ENCODE measurements at places on chromosomes 3 and 15.

- DNase-seq: no peak
Observed at GRCh38 chr3:115217678-115218451, 70.8 kb upstream of the ZBTB20 start.

DNA sequence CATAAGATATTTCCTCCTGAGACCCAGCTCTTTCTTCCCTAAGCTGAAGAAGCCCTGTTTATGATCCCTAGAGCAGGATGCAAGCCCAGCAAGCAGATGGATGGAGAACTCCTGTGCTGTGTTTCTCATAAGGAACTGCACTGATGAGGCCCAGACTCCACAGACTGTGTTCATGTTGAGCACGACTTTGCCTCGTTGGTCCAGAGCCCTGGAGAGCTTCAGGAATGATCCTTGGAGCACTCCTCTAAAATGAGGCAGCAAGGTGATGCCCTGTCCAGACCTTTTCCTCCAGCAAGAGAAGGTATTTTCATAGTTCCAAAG, 83.8 kb downstream of the MYLK start:
- no peak for DNase-seq

DNA sequence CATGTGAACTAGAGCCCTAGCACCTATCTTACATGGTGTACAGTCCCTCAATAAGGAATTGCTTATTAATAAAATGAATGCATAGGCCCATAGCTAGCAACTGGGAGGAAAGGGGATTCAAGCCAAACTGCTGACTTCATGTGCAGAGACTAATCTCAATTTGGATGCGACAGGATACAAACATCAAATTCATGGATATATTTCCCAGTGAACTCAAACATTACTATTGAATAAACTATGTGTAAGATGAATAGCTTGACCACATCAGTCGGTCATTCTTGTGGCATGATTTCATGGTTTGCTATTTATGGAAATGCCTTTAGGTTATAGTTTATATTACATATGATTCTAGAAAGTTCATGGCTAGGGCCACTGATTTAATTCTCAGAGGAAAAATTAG, 268.6 kb upstream of the SLITRK3 start:
- no peak for DNase-seq

DNA sequence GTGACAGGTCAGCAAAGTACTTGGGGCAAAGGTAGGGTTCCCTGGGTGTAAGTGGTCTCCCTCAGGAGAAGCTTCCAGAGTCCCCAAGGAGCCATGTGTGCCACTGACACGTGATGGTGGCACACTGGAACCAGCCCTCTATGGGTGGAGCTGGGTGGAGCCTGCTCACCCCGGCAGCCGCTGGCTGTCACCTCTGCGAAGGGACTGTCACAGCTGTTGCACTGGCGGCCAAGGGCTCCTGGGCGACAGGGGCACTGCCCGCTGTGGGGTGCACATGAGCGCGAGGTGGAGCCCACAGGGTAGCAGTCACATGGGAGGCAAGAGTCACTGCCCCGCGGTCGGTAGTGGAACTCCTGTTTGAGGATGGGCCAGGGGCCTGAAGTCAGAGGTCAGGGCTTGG, 12.0 kb downstream of the CELSR3 start:
- no peak for DNase-seq

DNA sequence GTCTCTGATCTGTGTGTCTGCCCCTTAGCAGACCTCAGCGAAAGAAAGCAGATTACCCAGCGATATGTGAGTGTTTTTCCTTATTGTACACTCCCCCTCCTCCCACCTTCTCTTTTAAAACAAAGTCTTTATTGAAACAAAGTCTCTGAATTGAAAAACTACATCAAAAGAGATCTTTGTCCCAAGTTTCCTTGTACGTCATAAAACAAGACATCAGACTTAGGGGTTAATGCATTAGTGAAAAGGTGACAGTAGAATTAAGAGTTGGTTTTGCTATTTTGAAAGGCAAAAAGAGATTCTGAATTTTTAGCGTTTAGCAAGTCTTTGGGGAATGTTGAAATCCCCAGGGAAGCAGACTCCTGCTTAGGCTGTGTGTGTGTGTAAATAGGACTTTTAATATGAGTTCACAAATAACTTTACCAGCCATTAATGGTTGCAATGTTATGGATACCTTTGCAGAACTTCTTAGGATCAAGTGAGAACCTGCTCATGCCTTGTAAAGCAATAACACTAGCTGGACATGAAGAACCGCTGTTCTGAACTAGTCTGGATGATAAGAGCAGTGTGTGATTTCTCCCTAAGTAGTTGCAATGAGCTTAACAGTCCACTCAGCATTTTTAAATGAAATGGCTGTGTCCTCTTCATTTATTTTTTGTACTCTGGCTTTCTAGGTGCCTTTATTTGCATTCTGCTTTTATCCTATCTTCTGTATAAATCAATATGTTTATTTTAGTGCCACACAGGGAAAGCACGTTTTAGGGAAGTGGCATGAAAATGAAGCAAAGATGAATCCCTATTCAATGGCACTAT, 136.6 kb downstream of the MCTP2 start:
- DNase-seq: no peak

DNA sequence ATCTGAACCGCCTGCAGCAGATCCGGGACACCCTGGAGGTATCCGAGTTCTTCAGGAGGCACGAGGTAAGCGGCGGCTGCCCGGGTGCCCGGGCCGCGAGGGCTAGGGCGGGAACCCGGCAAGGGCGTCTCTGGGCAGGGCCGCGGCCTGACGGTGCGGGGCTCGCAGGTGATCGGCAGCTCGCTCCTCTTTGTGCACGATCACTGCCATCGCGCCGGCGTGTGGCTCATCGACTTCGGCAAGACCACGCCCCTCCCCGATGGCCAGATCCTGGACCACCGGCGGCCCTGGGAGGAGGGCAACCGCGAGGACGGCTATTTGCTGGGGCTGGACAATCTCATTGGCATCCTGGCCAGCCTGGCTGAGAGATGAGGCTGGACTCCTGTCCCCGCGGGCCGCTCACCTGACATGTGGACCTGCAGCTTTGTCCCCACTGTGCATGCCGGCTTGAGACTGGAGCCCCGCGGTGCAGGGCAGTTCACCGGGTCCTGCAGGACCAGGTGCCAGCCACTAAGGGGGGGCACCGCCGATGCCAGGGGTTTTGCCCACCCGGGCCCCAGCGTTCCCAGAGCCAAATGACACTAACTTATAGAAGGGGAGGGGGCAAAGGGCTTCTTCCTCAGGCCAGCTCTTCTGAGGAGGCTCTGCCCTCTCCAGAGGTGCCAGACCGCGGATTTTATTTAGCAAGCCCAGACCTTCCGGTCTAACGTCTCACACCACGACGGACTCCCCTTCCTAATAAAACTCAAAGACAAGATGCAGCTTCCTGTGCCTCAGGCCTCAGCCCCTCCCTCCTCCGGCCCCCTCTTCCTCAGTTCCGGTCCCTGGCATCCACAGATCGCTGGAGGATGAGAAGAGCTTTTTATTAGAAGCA, 9.4 kb downstream of the ITPKA start:
- no peak for DNase-seq

GRCh38 chr3:37536840-37537239, 324.8 kb upstream of the CTDSPL start:
- DNase-seq: no peak

GRCh38 chr3:71414189-71414927, 169.2 kb downstream of the FOXP1 start:
- DNase-seq: no peak

DNA sequence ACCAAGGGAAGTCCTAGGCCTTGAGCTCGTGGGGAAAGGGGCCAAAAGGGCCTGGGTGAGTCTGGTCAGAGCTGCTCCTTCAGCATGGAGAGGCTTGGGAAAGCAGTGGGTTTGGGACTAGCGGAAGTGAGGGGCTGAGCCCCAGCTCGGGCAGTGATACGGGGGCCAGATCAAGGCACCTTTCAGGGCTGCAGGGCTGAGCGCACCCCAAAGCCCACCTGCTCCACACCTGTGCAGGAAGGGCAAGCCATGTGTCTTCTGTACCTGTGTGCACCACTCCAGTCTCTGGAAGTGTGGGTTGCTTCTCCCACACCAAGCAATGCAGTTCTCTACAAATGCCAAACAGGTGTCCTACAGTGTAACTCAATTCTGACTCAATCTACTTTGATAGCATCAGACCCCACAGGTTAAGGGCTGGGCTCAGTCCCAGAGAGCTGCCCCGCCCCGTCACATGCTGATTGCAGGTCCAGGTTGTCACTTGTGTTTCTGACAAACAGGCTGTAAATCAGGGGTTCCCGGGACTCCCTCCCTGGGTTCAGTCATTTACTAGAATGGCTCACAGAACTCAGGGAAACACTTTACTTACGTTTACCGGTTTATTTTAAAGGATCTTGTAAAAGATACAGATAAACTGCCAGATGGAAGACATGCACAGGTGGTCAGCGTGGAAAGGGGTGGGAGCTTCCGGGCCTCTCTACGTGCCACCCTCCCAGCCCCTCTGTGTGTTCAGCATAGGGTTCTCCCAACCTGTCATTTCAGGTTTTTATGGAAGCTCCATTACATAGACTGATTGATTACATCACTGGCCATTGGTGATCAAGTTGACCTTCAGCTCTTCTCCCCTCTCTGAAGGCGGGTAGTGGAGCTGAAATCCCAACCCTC, 28.8 kb upstream of the KLF13 start:
- no peak for DNase-seq
